ENCODE measurements at places on chromosomes 6 and 20.

- DNase-seq, result no peak
These were observed 518.9 kb upstream of the JARID2 start for GRCh38 chr6:14726816-14727493.

DNA sequence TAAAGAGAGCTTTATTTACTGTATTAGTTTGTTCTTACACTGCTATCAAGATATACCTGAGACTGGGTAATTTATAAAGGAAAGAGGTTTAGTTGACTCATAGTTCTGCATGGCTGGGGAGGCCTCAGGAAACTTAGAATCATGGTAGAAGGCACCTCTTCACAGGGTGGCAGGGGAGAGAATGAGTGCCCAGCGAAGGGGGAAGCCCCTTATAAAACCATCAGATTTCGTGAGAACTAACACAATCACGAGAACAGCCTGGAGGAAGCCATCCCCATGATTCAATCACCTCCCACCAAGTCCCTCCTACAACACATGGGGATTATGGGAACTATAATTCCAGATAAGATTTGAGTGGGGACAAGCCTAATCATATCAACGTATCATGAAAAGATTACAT is 27.2 kb downstream of the ARID1B start:
- no peak for DNase-seq

- DNase-seq, result no peak
These were observed 3.0 kb downstream of the TCEA2 start for GRCh38 chr20:64065974-64066343.

DNA sequence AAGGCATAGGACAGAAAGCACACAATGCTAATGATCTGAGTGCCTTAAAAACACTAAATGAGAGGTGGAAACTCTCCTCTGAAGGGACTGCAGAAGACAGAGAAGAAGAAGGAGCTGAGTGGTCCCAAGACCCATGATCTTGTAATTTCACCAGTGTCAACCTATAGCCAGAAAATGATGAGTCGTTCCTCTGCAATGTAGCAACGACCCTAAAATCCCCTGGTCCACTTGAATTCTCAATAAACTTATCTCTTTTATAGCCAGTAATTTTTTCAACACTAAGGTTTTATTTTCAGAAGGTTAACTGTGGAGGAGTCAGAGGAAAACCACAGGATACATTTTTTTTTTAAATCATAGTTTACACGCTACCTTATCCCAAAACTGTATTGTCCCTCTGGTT is 490.6 kb upstream of the MARCKS start:
- DNase-seq, result no peak

DNA sequence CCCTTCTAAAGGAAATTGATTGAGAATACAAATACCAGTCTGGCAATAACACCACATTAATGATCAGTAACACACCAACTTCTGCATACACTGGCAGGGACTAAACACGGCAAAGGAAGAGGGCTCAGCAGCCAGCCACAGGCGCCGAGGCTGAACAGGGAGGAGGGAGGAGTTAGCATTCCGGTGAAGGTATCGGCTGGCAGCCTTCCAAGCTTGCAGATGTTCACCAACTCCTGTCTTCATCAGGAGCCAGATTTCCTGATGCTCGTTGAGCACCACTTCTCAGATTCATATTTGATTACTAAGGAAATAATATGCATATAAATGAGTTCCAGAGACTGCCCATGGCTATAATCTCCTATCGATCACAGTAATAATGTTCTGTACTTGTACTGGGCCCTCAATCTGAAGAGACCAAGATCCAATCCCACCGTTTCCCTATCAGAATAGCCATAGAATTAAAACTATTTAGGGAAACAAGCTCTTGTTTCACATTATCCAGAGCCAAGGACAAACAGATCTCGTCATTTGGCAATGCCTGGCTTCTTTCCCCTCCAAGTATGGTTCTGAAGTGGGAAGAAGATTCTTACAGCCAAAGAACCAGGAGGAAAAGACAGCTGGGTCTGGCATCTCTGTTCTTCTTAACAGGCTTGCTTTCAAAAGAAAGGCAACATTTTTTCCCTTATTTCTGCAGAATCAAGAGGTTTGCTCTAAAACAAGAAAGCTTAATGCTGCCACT is 42.2 kb downstream of the GFOD1 start:
- DNase-seq, result peak; percentile 45

DNA sequence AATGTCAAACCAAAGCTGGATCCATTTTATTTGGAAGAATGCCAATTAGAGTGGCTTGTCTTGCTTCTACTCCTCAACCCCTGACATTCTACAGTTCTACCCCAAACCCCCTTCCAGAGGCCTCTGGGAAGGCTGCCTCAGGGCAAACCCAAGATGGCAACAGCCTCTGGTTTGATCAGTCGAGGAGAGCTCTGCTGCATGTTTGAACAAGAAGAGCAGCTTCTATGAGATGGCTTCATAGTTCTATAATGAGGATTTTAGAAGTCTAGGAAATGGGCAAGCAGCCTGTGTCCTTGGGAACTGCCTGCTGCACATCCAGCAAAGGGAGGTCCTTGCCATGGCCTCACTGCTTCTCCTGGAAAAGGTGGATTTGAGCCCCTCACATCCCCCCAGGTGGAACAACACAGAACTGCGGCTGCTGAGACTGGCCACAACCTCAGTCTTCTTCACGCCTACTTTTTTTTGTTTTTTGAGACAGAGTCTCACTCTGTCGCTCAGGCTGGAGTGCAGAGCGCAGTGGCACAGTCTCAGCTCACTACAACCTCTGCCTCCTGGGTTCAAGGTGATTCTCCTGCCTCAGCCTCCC is 37.9 kb downstream of the ZC3H12D start:
- no peak for DNase-seq

- DNase-seq, result no peak
These were observed 5.1 kb downstream of the BPIFB2 start for GRCh38 chr20:33012327-33013189.

GRCh38 chr6:31403283-31404060 is at the start of gene MICA:
MICA (plus strand) TSS chr6:31403595; CDS start chr6:31403633, 38 bp downstream.
- DNase-seq, result peak; percentile 11

GRCh38 chr6:157607317-157608109 is 215.5 kb upstream of the SNX9 start:
- DNase-seq, result no peak

- DNase-seq, result no peak
These were observed 130.8 kb downstream of the SYCP2 start for GRCh38 chr20:59802471-59803221.

DNA sequence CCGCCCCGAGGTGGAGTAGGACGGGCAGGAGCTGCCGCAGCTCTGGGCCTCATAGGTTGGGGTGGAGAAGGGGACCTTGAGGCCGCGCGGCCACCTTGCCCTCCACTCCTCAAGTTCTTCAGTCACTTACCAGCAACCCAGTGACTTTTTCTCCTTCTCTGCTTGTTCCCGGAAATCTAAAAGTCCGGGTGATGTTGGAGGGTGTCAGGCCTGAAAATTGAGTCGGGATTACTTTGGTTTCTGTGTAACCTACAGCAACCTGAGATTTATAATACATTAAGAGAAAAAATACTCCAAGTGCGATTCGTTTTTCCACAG is 338 bp downstream of the RWDD1 start:
- no peak for DNase-seq

DNA sequence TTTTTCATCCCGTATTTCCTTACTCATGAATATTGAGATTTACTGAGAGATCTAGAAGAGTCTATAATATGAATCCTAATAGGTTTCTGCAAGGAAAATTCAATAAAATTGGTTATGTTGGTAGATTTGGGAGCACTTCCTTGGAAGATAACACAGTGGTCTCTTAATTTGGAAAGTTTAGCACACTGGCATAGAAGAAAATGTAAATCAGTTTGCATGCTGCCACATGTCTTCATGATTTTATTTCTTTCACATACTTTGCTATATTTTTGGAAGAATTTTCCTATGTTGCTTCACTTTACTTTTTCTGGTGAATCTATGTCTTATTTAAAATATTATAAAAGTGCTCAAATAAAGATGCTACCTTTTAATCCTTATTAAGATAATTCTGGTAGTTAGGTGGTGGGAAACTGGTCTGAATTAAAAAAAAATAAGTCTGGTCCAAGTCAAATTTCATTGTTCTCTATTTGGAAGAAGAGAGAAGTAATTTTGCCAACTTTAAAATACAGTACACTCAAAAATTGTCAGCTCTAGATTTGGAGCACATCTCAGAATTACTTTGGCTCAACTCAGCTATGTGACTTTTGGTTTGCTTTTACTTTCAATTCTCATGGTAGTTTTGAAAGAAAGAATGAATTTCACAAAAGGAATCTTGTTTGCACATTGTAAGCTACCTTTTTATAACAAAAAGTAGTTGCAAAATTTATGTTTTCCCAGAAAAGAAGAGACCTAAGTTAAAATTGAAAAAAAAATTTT is 197.3 kb downstream of the CENPW start:
- no peak for DNase-seq

GRCh38 chr20:1904135-1904534 is 8.9 kb downstream of the SIRPA start:
- DNase-seq, result no peak

GRCh38 chr6:133187657-133188453 is 53.3 kb upstream of the EYA4 start:
- no peak for DNase-seq

- peak; percentile 84 for DNase-seq
These were observed 454.9 kb downstream of the BTBD3 start for GRCh38 chr20:12372557-12372956.

DNA sequence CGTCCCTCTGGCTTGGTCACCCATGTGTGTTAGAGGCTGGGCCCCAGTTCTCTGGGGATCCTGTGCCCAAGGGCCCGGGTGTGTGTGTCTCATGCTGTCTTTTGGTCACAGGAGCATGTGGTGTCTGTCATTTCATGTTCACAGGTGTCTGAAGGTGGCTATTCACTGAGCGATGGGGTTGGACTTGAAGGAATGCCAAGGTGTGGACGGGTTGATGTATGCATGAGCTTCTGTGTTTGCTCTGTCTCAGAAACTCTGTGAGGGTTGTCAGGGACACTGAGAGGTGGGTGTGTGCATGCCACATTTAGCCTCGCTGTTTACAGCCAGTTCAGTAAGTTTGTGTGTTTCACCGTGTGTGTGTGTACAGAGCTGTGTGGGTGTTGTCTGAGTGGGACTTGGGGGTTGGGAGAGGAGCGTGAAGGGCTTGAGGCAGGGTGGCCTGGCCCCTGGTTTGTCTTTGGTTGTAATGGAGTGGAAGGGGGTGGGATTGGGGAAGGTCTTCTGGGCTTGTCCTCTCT is 1.2 kb downstream of the DDR1 start:
- peak; percentile 29 for DNase-seq

GRCh38 chr6:107709341-107709740 is 114.8 kb downstream of the SCML4 start:
- DNase-seq, result no peak

DNA sequence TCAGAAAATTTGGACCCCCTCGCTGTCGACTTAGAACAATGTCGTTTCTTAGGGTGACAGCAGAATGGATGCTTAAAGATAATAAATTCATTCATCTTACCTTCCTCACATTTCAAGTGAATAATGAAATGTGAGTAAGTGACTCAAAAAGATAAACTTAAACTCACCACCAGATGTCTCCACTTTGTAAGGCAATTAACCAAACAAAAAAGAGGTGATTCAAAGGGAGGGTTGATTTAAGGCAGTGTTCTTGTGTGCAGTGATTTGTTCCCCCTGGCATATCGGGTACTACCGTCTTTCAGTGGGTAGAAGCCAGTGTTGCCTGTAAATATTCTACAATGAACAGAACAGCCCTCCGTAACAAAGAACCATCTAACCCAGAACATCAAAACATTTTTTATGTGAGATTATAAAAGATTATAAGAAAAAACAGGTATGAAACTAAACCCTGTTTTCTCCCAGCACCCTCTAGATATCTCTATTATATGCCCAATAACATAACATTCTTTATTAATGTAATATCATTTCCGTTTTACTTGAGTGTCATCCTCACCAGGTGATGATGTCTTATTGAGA is 589.7 kb downstream of the CBLN4 start:
- DNase-seq, result no peak

GRCh38 chr6:1591243-1591642 is 18.5 kb upstream of the FOXC1 start:
- no peak for DNase-seq

GRCh38 chr6:44649365-44650025 is 262.0 kb downstream of the CDC5L start:
- no peak for DNase-seq

DNA sequence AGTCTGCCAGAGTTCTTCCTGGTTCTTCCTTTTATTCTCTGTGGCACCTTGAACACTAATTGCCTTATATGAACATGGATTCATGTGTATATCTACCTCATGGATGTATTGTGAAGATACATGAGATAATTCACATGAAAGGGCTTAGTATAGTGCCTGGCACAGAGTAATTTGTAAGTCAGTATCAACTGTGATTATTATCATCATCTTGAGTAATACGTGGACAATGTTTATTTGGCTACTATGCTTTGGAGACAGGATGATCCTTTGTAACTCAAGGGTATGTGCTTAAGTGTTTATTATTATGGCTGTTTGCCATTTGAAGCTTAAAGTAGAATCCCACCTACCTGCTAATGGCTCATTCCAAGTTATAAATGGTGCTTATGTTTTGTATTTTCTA is 16.0 kb downstream of the DOP1A start:
- no peak for DNase-seq

GRCh38 chr6:25413207-25413905 is 134.2 kb downstream of the CARMIL1 start:
- DNase-seq, result no peak

GRCh38 chr6:126017668-126018067 is 31.3 kb downstream of the TRMT11 start:
- DNase-seq, result no peak

DNA sequence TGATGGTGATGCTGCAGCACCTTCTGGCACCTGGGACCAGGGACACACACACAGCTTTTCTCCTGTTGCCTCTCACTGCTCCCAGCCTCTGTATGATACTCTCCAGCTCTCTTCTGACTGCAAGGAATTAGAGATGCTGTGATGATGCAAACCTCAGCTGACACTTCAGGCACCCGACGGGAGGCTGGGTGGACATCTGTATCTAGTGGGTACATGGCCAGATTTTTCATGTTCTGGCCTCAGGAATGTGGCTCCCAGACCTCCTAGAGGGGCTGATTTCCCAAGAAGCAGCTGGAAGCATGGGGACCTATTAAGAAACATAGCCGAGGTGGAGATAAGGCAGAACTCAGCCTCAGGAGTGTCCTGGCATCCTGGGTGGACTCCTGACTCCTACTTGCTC is 6.8 kb upstream of the EPB41L1 start:
- DNase-seq, result no peak

DNA sequence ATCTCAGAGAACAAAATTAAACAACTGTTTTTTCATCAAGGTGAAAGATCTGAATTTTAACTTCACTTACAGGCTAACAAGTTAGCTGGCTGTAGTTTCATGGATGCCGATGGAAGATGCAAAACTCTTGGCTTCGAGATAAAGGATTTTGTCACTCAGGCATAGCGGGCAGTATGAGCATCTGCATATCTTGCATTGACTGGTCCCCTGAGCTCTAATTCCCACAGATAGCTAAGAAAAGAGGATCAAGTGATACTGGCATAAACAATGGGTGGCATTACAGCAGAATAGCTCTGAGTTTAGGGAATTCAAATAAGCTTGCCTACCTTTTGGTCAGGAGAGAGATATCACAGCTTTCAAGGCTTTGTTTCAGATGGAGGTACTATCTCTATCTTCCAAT is 1.8 kb upstream of the CLVS2 start:
- no peak for DNase-seq
